Activated CD8-positive, alpha-beta memory T cell treated with anti-CD3 and anti-CD28 coated beads for 1 hour (primary cell): ENCODE measurements at places on chromosomes 1 and 21.

- no peak for DNase-seq
These were observed 19.1 kb downstream of the KCNQ4 start for GRCh38 chr1:40802742-40803113.

DNA sequence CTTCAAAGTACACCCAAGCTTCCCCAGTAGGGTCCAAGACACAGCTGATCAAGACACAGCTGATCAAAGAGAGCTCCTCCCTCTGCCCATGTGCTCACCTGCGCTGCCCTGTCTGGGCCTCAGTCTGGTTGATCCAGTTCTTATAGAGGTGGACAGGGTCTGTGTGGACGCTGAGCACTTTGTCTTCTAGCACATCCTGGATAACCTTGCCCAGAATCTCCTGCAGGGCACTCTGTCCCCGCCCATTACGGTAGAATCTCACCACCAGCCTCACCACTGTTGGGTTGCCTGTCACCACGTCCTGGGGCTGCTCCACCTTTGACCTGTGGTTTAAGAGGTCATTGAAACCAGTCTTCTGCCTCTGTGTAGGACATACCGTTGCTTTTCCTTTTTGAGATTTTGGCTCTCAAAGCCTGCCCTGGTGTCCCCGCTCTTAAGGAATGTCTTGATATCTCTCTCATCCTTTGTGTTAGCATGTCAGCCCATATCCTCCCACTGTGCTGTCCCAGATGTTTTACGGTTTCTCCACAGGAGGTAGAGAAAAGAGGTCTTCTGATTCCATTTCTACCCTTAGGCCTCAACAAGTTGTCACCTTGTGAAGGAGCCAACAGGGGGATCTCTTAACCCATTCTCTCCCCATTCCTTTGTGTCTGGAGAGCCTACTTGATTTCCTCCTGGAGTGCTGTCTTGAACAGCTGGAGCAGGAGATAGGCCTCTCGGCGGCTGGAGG, 33.5 kb downstream of the IQGAP3 start:
- DNase-seq: no peak

- DNase-seq: no peak
These were observed 16.1 kb downstream of the UBIAD1 start for GRCh38 chr1:11289064-11289463.

GRCh38 chr1:101043776-101044175, 18.2 kb upstream of the DPH5 start:
- DNase-seq: no peak

DNA sequence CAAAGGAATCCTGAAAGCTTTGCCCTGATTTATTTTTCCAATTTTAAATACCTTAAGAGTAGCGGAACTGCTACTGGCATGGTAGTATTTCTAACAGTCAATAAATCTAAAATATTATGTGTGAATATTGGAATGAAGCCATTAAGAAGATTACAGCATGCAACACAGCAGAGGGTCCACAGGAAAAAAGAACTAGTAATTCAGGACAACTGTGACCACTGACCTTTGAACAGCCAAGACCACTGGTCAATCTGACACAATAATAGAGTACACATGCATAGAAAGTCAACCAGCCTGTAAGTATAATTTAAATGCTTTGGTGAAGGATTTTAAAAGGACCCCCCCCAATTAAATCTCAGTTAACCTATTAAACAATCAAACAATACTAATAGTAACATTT, 171.0 kb downstream of the DENND1B start:
- no peak for DNase-seq

DNA sequence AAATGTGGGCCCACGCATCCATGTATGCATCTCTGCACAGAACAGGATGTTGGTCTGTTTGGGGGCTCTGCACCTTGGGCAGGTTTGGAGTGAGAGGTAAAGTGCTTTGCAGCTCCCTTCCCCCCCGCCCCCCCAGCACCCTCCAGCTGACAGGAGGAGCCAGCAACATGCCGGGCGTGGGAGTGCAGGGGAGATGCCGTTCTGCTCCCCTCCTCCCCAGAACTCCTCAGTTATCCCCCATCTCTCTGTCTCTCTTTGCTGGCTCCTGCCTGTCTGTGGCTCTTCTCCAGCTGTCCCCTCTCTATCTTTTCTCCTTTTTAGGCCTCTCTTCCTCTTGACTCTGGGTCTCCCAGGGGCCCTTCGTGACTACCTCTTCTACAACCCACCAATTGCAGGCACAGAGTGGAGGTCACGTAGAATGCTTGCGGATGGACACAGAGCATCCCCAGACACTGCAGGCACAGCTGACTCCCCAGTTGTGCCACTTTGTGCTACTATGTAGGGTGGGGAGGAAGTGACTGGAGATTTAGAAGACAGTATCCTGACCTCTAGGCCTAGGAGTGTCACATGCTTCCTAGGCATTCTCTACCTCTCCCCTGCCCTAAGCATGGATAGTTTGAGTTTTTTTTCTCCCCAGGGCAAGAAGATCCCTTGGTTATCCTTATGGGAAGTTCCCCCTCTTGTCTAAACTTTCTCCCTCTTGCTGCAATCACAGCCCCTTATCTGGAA, 1.7 kb upstream of the RORC start:
- DNase-seq: no peak

DNA sequence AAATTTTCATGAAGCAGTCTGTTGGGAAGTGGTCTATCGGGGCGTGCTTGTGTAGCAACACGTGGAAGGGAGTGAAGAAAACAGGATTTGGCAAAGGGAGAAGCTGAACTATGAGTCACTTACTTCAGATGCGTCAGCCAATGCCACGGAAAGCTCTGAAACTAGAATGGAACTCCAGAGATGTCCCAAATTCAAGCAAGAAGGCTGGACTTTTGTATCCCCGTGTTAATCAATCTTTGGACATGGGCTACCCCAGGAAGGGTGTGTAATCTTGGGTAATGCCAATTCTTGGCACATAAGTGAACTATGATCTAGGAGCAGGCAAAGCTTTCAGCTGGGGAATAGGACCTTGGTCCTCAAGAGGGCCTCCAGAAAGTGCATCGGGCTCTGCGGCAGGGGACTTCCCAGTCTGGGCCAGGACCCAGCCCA, 102.6 kb downstream of the ADSS2 start:
- no peak for DNase-seq

- DNase-seq: no peak
These were observed 27.0 kb upstream of the ZFP69B start for GRCh38 chr1:40423264-40423642.

GRCh38 chr1:162020150-162020549, 3.5 kb downstream of the OLFML2B start:
- DNase-seq: no peak

GRCh38 chr1:244002721-244003120, 48.4 kb upstream of the ZBTB18 start:
- DNase-seq: no peak

GRCh38 chr1:162192306-162192678, 122.8 kb downstream of the NOS1AP start:
- DNase-seq: no peak

GRCh38 chr1:115170961-115171392, 81.7 kb upstream of the TSPAN2 start:
- DNase-seq: no peak

GRCh38 chr1:209766051-209766450, 10.2 kb downstream of the TRAF3IP3 start:
- DNase-seq: no peak

GRCh38 chr1:56139836-56140235, 439.5 kb downstream of the PLPP3 start:
- DNase-seq: no peak

DNA sequence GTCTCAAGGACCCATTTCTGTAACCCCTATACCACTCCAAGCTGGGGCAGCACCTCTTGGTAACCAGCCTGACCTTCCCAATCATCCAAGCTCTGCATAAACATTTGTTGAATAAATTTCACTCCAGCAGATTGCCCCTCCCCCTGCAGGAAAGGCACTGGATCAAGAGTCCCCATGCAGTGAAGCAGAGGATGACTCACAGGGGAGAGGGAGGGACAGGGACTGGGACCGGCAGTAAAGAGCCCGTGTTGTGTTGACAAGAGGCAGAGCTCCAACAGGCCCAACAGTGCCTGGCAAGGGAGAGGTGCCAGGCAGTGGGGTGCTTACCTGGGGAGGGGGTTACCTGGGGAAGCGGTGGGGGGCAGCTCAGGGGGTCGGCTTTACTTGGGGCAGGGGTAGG, 32.3 kb downstream of the SLC9A1 start:
- DNase-seq: no peak

- no peak for DNase-seq
These were observed 1.4 kb downstream of the VPS13D start for GRCh38 chr1:12231276-12231595.

DNA sequence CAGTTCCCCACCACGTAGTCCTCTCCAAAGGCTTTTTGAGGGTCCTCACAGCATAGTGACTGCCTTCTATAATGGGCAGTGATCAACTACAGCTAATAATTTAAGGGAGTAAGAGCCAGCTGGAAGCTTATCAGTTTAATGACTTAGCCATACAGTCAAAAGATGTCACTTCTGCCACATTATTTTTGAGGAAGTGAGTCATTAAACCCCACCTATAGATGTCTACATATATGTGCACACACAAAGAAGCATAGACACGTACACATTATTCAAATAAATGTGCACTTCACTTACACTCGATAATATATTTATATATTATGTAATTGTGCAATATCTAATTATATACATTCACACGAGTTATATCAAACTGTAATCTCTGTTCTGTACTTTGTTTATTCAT, 1704.7 kb downstream of the KCNT2 start:
- DNase-seq: no peak

- DNase-seq: no peak
These were observed 143.6 kb downstream of the EDEM3 start for GRCh38 chr1:184610876-184611595.

DNA sequence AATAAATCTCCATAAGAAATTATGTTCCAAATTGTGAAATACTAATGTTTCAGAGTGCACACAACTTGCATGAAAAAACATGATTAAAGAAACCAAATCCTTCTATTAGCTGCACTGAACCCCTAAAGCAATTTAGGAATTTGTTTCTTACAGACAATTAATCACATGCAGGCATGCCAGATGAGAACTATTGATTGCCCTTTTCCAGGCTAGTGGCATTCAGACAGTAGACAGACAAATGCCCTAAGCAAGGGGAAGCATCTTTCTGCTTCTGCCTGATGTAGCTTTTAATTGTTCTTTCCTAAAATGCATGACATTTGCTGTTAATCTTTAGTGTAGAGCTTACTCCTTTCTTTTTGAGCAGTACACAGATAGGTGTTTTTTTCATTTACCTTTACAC, 229.5 kb downstream of the DPYD start:
- no peak for DNase-seq

DNA sequence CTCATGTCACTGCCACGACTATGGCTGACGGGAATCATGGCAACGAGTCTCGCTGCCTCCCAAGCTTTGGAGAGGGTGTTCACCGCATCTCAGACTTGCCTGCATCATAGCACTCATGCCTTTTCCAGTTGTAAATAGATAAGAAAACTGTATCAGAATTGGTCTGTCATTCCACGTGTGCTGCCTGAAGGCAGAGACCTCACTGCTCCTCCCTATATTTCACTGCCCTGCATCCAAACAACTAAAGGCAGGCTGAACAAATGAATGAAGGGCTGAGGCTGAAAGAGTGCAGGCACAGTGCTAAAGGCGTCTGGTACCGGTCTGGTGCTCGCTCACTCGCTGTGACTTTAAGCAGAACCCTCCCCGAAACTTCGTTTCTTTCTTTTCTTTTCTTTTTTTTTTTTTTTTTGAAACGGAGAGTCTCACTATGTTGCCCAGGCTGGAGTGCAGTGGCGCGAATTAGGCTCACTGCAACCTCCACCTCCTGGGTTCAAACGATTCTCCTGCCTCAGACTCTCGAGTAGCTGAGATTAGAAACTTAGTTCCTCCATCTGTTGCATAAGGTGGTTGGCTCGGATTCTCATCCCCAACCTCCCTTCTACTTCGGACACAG, 542 bp downstream of the EIF2B3 start:
- DNase-seq: no peak
